Epithelial cell of prostate (primary cell): ENCODE measurements at places on chromosomes 7 and 10.

DNA sequence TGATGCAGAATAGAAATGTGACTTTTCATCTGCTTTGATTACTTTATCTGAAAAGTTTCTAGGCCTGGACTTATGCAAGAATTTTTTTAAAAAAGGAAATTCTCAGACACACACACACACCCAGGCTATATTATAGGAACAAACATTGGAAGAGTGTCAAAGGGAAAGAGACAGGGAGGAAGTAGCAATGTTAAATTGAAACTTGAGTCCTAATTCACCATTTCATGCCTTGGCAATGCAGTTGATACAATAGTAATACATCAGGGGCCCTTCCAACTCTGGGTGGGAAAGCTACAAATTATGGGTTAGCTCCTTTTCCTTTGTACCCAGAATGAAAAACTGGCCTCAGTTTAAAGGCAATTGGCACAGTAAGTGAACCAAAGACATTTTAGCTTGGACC, 258.0 kb upstream of the LYZL1 start:
- DNase-seq, result no peak

DNA sequence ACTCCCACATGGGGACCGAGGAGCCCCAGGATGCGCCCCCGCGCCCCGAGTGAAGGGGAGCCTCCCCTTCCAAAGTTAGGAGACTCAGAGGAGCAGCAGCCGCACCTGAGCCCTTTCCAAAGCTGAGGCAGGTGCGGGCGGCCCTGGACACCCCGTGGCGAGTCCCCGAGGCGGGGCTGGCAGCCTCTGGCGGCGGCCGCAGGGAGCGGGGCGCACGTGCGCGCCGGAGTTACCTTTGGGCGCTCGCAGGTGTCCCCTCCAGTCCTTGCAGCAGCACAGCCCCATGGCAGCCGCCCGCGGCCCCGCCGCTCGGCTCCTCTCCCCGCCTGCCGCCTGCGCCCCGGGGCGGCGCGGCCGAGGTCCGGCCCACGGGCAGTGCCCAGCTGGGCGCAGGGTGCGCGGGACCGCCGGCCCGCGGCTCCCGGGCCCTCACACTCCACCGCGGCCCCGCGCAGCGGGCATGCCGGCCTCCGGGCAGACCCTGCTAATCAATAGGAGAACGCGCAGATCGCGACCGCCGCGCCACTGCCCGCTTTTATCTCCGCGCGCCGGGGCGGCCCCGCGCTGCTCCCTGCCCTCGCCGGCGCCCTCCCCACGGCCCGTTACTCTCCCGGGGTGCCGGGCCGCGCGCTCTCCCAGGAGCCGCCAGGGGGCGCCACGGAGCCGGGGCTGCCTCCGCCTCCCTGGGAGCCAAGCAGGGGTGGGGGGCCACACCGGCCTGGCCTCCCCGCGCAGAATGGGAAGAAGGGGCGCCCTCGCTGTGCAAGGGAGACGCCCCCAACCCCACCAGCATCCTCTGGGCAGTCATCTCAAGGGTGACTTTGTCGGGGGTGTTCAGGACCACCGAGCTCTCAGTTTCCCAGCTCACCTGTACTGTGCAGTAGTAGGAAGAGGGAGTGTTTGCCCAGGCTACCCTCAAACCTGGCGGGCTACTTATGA, 80.8 kb downstream of the ARHGAP22 start:
- no peak for DNase-seq

DNA sequence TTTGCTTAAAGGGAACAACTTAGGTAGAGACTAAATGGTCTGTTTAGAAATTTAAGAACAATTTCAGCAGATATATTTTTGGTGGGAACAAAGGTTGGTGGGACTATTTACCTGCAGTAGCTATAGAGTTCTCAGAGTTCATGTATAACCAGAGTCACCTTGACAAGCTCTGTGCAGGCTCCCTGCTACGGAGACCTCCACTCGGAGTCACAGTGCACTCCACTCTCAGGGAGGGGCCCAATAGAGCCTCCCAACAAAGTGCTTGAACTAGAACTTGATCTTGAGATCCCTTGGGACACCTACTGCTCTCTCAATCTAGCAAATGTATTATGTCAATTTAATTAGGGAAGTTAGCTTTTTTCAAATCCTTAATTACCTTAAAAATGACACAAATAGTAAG, 2.3 kb downstream of the MYPN start:
- no peak for DNase-seq

DNA sequence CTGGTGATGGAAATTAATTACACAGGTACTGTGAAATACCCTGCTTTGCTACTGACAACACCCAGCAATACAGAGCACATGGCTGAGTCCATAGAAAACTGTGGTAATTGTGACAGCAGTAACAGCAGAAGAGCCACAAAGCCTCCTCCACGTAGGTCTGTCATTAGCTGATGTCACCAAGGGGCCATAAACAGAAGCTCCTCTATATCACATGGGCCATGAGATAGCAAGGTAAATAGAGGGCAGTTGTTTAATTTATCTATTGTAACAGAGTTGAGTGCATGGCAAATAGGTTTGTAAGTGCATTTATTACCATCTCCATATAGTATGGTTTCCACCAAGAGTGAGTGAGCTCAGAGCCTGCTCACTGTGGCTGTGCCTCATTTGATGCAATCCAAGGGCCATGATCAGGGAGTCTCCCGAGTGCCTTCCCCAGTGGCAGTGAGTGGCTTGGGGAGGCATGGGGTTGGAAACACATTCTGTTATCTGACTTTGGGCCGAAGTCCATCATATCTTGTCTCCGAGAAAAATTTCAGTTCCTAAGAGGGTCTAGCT, 281.2 kb downstream of the SKAP2 start:
- no peak for DNase-seq

- no peak for DNase-seq
Observed at GRCh38 chr10:49613882-49614241, at the start of gene CHAT. CHAT (plus strand) TSS chr10:49614037; CDS start chr10:49614190, 153 bp downstream.

- DNase-seq, result no peak
Observed at GRCh38 chr10:88731296-88731695, 25.2 kb downstream of the LIPK start.

DNA sequence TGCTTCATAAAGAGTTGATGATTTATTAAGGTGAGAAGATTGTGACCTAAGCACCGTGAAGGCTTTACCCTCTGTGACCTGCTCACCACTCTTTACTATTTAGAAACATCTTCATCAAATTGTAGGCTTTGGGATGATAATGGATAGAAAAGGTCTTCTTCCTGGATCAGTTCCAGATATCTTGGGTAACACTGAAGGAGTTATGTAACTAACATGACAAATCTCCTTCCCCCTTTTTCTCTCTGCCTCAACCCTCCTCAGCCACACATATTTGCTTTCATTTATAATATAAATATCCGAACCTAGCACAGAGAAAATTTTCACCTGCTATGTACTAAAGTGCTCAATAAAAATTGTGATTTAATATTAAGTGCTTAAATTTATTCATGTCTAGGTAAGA, 151.5 kb downstream of the FRMD4A start:
- no peak for DNase-seq

DNA sequence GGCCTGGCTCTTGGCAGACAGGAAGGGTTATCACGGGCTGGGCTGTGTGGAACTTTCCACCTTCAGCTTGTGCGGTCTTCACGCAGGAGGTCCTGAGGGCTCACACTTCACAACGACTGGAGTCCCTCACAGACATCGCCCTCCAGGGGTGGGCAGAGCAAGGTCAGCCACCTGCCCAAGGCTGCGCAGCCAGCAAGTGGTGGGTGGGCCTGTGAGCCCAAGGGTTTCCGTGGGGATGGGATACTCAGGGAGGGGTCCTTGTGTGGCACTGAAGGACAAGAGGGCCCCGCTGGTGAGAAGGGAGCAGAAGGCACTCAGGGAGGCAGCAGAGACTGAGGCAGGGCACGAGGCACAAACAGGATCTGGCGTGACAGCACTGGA, 22.0 kb downstream of the PDIA4 start:
- DNase-seq, result no peak

DNA sequence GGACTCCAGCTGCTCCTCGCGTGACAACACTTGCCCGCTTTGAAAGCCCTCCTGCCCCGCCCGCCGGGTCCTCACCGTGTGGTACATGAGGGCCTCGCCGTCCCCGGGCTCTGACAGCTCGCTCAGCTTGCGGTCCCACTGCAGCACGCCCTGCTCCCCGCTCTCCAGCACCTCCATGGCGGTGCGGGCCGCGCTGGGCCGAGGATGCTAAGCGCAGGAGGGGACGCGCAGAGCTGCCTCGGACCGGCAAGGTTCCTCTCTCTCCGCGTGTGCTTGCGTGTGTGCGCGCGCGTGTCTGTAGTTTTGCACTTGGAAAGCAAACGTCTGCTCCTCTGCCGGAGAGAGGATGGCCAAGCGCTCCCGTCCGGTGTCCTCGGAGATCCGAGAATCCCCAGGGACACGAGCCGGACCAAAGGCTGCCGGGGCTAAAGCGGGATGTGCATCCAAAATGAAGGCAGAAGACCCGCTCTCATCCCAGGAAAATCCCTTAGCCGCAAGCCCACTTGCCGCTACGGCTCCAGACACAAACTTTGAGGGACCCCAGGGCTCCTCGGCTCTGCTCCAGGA, at the start of gene CREB3L2:
Gene CREB3L2, minus strand, starts transcription at position 558 of the 567 bp plus-strand sequence. Its CDS starts 381 bp downstream, at position 177.
- DNase-seq, result no peak

- no peak for DNase-seq
Observed at GRCh38 chr7:8226501-8226900, 35.5 kb downstream of the ICA1 start.

DNA sequence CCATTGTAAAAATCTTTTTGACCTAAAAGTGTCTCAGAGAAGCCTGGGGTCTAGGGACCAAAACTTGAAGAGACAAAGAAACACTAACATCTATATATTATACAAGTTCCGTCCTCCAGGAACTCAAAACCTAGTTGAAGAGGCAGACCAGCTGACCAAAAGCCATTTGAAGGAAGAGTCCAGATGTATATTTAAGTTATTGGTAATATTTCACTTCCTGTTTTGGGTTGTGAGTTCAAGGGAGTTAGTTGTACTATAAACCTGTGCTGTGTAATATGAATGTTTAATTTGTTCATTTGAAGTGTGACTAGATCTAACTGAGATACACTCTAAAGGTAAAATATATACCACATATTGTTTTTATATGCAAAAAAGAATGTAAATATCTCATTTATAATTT, 45.0 kb downstream of the CDK1 start:
- no peak for DNase-seq

- no peak for DNase-seq
Observed at GRCh38 chr10:121708728-121709674, 110.8 kb upstream of the FGFR2 start.

GRCh38 chr7:113912876-113913275, 5.9 kb downstream of the PPP1R3A start:
- DNase-seq, result no peak

DNA sequence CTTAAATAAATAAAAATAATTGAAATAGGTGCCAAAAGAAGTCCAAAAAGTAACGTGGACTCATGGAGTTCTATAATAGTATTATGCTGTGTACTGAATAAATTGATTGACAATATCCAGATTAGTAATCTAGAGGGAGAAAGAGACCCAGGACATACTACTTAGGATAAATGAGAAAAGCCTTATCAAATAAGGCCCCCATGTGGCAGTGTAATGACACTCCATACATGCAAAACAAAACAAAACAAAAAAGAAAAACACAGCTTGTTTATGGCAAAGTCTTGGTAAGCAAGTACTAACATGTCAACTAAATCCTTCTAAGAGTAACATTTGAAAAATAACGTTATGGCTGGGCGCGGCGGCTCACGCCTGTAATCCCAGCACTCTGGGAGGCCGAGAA, 3.6 kb upstream of the RUNDC3B start:
- no peak for DNase-seq

- no peak for DNase-seq
Observed at GRCh38 chr10:43576580-43576979, 2.2 kb upstream of the ZNF239 start.

DNA sequence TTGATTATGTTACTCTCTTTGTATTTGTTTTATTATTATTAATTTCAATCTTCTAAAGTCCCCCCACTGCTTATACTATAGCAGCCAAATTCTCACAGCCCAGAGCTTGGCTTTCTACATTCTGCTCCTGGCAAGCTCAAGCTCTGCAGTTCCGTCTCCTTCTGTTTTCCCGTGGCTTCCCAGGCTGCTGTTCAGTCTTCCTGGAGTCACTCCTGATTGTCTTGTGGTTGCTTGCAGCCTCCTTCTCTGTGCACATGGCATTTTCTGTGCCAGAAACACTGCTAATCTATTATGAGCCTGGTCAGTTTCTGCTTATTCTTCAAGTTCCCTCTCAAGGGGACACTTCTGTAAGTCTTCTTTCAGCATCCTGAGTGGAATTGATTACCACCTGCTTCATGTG, 533.7 kb upstream of the IGFBP3 start:
- no peak for DNase-seq

- DNase-seq, result no peak
Observed at GRCh38 chr10:95287281-95287680, 3.5 kb downstream of the PDLIM1 start.

GRCh38 chr7:116571037-116571436, 46.2 kb downstream of the CAV1 start:
- DNase-seq, result no peak

GRCh38 chr10:89869180-89869579, 167.8 kb downstream of the KIF20B start:
- DNase-seq, result no peak
